ENCODE measurements at places on chromosomes 6 and 20. TPM values are rescaled to one million over a fixed set of nuclear protein-coding genes. Genes with fewer than 3 reads are reported as not detected.

Gene ULBP1
- total RNA-seq, result 0.81 TPM

Gene NFS1
- 82.5 TPM for total RNA-seq

Gene SMOC2
- total RNA-seq, result not detected

Gene FOXA2
- not detected for total RNA-seq
